ENCODE measurements at places on chromosomes 7 and 10.

DNA sequence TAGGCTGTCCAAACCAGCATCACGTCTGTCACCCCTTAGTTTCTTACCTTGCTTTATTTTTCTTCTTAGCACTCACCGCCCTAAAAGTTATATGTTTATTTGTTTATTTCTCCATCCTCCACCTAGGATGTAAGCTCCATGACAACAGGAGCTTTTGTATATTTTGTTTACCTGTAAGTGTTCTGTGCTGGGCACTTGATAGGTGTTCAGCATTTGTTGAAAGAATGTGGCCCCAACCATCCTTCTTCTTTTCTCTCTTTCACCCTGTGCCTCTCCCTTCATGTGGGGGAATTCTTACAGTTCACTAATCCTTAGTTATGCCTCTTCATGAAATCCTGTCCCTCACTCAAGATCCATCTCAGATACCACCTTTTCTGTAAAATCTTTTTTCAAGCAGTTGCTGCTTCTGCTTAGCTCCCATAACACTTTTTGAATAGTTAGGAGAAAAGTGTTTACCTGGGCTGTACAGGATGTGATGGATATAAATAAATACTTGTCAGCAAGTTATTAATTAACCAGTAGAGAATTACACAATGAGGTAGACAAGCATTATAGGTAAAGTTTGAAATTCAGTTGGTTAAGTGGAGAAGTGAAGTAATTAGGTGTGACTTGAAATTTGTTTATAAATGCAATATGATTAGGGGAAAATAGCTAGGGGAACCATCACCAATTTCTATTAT is 9.7 kb downstream of the AHR start:
- DNase-seq, result no peak

- no peak for DNase-seq
Observed at GRCh38 chr10:79285315-79286197, 61.7 kb upstream of the PPIF start.

- DNase-seq, result peak; percentile 43
Observed at GRCh38 chr10:92517034-92517655, 56.7 kb downstream of the IDE start.

GRCh38 chr10:69413221-69413865 is 3.4 kb downstream of the TACR2 start:
- DNase-seq, result no peak

DNA sequence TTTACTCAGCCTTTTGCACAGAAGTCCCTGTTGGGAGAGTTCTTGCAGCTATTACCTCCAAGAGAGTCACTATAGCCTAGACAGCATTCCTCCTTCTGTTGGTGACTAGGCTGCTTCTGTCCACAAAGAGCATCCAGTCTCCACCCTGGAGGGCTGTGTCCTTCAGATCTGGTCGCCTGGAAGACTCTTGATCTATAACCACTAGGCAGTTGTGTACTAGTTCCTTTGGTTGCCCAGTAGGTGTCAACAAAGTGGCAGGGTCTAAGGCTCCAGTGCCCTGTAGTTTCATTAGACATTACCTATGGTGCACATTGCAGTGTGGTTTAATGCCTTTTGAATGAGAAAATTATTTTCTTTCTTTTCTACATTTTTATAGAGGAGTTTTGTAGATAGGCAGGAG is 11.3 kb upstream of the AKR1C2 start:
- no peak for DNase-seq
